ENCODE measurements at places on chromosomes 16 and 17. TPM values are rescaled to one million over a fixed set of nuclear protein-coding genes. Genes with fewer than 3 reads are reported as not detected.

DNA sequence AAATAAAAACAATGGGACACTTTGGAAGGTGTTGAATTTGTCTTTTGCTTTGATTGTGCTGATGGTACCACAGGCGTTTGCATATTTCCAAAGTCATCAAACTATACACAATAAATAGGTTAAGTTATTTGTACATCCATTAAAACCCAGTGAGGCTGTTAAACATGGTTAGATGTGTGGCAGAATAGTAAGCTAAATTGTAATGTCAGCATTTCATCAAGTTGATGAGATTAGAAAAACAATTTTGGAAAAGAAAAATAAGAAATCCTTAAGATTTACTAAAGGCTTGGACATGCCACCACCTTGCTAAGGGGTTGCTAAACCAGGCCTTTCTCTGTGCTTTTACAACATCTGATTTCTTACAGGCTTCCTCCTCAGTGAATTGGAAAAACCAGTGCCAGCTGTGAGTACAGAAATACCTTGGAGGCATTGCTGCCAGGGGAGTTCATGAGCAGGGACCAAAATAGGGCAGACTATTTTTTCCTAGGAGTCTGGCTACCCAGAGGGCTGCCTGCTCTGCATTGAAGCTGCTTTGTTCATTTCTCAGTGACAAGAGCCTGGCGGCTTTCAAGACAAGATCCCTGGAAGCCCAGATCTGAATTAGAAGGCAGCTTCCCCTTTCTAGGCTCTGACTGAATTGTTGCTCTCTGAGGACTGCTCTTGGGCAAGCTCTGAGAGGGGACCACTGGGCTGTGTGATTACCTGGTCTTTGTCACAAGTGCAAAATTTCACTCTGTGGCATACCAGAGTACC lies 43.4 kb upstream of the CA10 start:
- no peak overlapping the region for H3K4me3 ChIP-seq
- H3K4me1 ChIP-seq: no peaks in the 10 kb centered on the region
- H3K27ac ChIP-seq: no peak overlapping the region
- no peaks in the 10 kb centered on the region for H3K36me3 ChIP-seq

- no peak overlapping the region for H3K27ac ChIP-seq
- H3K4me3 ChIP-seq: no peak overlapping the region
- DNase-seq: no peak
- no peaks in the 10 kb centered on the region for H3K36me3 ChIP-seq
- H3K4me1 ChIP-seq: no peaks in the 10 kb centered on the region
Measured at GRCh38 chr17:53588317-53588716, 234.4 kb upstream of the KIF2B start.

DNA sequence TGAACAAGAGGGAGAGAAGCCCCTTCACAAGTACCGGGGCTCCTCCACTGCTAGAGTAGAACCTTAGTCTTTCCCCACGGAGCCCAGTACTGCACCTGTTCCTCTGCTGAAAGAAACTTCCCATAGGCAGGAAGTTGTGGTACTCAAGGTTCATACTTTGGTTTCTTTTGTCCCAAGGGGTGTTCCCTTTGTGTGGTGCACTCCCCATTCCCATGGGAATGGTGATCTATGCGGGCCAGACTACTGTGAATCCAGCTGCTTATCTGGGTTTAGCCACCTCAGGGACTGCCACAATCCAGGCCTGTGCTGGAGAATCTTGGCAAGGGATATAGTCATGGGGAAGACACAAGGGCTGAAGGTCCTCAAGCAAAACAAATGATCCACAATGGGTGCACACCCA lies 110.6 kb downstream of the PHKB start:
- no peak for DNase-seq
- no peak overlapping the region for H3K27ac ChIP-seq
- no peak overlapping the region for H3K4me3 ChIP-seq
- H3K36me3 ChIP-seq: no peaks in the 10 kb centered on the region
- peaks cover 7% of the 10 kb centered on the region for H3K4me1 ChIP-seq

GRCh38 chr17:81082177-81083073 lies 47.5 kb downstream of the BAIAP2 start:
- no peak for DNase-seq
- H3K36me3 ChIP-seq: peaks cover 38% of the 10 kb centered on the region
- H3K4me1 ChIP-seq: no peaks in the 10 kb centered on the region
- no peaks in the 10 kb centered on the region for H3K27me3 ChIP-seq
- no peak overlapping the region for H3K4me3 ChIP-seq
- H3K27ac ChIP-seq: peak overlapping the region; percentile 4

DNA sequence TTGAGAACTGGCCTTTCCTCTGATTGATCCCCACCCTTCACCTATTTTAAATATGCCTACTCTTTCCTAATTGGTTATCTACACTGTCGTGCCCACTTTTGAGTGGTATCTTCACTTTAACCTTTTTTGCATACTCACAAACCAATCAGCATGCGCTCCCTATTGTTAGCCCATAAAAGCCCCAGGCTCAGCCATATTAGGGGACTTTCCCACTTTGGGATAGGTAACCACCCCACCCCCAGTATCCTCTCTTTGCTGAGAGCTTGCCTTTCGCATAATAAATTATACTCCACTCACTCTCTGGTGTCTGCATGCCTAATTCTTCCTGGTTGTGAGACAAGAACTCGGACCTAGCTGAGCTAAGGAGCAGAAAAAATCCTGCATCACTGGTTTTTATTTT lies 59.5 kb upstream of the NOL11 start:
- DNase-seq: no peak
- no peaks in the 10 kb centered on the region for H3K36me3 ChIP-seq
- H3K27ac ChIP-seq: no peak overlapping the region
- no peaks in the 10 kb centered on the region for H3K27me3 ChIP-seq
- no peaks in the 10 kb centered on the region for H3K4me1 ChIP-seq

- H3K4me1 ChIP-seq: no peaks in the 10 kb centered on the region
- H3K27ac ChIP-seq: no peak overlapping the region
- peaks cover 82% of the 10 kb centered on the region for H3K27me3 ChIP-seq
- DNase-seq: no peak
- H3K4me3 ChIP-seq: no peak overlapping the region
Measured at GRCh38 chr17:6101706-6102105, 31.5 kb downstream of the WSCD1 start.

TNFRSF13B gene
- total RNA-seq: not detected

SLC52A1 gene
- total RNA-seq: not detected

PLA2G10 gene
- total RNA-seq: not detected

CANT1 gene
- 97.1 TPM for total RNA-seq
